ENCODE measurements at places on chromosomes 2 and 18.

DNA sequence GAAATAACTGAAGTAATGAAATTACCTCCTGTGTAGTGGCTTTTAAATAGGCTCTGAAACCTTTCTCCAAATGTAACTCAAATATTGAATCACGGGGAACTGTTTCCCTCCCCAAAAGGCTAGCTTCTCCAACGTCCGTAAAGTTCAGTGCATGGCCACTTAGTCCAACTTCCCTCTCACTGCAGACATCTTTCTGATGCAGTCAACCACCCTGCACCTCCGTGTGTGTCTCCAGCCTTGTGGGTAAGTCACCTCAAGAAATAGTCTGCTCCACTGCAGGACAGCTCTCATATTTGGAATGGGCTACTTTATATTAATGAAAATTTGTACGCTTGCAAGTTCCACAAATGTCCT lies 152.5 kb upstream of the CYRIA start:
- no peak for DNase-seq

- DNase-seq = no peak
These were observed 36.2 kb downstream of the SPTBN1 start for GRCh38 chr2:54492335-54492734.

- DNase-seq = no peak
These were observed 210.8 kb upstream of the THUMPD2 start for GRCh38 chr2:39989888-39990287.

DNA sequence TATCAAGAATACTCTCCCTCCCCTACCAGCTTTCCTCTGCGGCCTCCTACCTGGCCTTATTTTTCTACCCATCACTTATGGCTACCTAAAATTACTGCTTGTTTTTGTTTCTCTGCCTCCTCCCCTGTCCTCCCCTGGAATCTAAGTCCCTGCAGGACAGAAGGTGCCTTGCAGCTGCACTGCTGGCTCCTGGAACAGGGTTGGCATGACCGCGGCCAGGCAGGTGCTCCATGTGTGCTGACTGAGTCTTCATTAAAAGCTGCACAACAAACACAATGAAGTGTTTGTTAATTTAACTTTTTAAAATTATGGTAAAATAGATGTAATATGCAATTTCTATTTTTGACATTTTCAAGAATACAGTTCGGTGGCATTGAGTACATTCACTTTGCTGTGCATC lies 171.9 kb upstream of the FHL2 start:
- DNase-seq = no peak

GRCh38 chr2:191625016-191625415 lies 52.9 kb upstream of the NABP1 start:
- no peak for DNase-seq

DNA sequence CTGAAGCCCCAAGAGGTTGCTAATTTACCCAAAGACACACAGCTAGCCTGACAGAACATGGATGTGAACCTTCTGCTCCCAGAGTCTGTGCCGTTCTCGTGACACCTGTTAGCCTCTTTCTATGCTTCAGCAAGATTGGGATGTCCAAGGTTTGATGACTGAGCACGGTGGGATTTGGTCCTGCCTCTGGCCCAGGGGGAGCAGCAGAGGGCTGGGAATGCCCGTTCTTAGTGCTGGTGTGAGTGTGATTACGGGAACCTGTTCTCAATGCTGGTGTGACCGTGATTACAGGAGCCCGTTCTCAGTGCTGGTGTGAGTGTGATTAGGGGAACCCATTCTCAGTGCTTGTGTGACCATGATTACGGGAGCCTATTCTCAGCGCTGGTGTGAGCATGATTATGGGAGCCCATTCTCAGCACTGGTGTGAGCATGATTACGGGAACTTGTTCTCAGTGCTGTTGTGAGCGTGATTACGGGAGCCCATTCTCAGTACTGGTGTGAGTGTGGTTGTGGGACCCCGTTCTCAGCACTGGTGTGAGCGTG lies 67.3 kb upstream of the SNTG2 start:
- DNase-seq = no peak

- no peak for DNase-seq
These were observed 24.3 kb upstream of the PSME4 start for GRCh38 chr2:53994818-53995808.

- no peak for DNase-seq
These were observed 499.9 kb upstream of the SPHKAP start for GRCh38 chr2:228681426-228681825.

DNA sequence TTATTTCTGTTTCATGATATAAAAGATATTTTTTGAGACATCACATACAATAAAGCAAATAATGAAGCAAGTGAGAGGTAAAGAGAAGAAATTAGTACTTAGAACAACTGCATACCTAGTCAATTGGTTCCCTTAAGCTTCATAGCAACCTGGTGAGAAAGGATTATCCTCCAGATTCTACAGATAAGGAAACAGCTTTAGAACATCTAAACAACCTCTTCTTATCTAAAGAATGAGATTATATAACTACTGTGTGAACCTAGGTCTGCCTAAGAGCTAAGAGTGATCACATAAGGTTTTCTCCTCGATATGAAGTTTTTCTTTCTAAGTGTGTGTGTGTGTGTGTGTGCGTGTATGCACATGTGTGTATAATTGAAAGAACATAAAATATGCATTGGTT lies 265.1 kb downstream of the NOL4 start:
- no peak for DNase-seq

DNA sequence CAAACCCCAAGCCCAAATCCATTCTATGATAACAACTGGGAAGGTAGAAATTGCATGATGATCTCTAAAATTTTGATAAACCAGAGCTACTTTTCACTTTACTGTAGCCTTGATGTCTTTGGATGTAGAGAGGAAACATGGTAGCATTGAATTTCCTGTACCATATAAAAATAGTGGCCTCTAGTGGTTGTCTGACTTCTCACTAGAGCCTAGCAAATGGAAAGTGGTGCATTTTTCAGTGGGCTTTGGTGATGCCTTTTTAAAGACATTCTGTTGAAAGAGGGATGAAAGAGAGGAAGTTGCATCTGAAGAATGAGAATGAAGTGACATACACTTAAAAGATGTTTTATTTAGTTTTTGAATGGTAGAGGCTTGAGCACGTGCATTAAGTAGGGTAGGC lies 662.2 kb downstream of the XIRP2 start:
- DNase-seq = no peak

DNA sequence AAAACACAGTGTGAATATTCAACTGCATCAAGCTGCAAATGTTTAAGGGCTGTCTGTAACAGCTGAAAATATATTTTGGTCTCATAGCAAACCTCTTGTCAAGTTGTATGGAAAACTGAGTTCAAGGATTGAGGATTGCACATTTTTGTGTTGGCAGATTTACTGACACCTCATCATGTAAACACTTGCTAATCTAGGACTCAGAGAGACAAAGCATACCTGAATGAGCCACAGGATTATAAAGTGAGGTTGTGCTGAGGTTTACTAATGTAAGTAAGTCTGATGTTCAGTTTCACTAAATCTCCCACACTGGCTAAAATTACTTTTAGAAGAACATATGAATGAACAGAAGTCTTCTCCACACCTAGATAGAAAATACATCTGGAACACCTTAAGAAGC lies 1993.1 kb upstream of the CELF4 start:
- no peak for DNase-seq

DNA sequence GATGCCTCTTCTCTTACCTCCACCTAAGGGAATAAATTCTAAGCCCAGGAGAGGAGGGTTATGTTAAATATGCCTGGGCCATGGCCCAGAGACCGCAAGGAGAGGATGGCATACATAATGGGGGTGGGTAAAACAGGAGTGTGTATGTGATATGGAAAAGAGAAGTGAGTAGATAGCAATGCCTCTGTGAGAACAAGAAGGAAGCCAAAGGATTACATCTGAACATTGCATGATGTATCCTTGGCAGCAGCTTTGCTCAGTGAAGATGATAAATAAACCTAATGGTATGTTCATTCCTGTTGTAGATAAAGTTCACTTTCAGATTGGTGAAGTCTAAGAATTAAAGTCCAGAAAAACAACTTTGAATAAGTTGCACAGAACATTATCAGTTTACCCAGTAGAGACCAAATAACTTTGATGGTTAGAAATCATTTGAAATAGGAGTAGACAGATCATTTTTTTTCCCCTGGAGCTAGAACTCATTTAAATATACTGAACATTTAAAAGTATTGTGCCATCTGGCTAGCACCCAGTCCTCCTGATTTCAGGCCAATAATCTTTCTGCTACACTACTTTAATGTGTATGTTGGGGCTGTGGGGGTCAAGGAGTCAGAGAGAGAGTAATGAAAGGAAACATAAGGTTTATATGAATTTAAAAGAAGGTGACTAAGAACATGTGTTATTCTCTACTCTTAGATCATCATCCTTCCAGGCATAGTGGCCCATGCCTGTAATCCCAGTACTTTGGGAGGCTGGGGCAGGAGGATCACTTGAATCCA lies 231.7 kb downstream of the PARD3B start:
- no peak for DNase-seq

DNA sequence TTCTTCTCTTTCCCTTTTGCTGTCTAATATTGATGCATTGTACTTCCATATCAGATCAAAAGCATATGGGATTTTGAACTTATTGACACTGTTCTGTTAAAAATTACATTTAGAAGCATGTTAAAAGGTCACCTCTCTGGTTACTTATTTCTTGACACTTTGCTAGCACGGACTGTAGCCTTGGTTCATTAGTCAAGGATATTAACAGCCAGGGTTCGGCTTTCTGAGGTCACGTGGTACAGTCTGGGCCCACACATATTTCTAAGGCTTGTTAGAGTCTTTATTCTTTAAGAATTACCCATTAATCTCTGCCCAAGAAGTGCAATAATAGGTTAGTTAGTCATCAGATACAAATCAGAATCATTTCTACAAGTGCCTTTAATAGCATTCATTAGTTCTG lies 1035.8 kb upstream of the FANCL start:
- DNase-seq = no peak

- no peak for DNase-seq
These were observed 134.8 kb downstream of the SLC8A1 start for GRCh38 chr2:40317046-40317445.

GRCh38 chr2:83742117-83742782 lies 716.8 kb downstream of the SUCLG1 start:
- DNase-seq = no peak

DNA sequence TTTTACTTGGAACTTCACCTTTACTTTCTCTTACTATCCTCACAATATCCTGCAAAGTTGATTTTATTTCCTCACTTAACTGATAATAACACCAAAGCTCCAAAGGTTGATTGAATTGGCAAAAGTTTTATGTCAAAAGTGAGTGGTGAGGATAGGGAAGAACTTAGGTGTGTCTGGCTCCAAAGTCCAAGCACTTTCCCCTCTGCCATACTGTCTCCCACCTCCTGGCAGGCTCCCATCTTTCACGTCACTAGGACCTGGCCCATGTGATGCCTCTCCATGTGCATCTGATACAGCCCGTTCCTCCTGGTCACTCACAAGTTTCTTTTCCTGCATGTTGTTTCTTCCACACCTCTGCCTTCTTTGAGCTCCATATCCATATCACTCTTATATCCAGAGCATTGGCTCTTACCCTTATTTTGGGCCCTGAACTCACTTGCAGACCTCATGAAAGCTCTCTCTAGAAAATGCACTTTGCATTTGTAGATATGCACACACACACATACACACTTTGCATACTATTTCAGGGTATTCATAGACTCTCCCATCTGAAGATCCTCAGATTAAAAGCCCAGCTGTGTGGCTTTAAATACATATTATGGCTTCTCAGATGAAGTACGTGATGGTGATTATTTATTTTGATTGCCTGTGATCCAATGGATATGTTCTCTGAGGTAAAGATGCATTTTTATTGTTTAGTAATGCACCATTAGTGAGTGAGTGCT lies 12.3 kb downstream of the MEP1B start:
- no peak for DNase-seq

- no peak for DNase-seq
These were observed 96.3 kb downstream of the NOL4 start for GRCh38 chr18:34128436-34128835.

- no peak for DNase-seq
These were observed 485.2 kb downstream of the EIPR1 start for GRCh38 chr2:2892378-2892777.

- no peak for DNase-seq
These were observed 54.7 kb upstream of the ETAA1 start for GRCh38 chr2:67342394-67342793.

GRCh38 chr2:28782423-28782822 lies 28.2 kb upstream of the SPDYA start:
- DNase-seq = no peak

- DNase-seq = no peak
These were observed 96.1 kb upstream of the ZEB2 start for GRCh38 chr2:144615866-144616565.

DNA sequence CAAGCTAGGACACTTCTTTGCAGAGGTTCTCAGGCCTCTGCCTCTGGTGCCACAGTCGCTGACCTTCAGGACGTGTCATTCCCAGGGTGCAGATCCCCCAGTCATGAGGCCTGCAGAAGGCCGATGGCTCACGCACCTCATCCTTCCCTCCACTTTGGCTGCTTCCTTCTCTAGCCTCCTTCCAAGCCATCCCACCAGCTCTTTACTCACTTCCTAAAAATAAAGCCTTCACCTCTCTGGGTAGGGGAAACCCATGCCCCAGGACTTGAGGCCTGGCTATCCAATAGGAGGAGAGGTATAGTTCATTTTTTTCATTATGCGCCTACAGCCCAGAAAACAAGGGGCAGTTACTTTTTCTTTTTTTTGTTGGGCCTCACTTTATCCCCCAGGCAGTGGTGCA lies 91.4 kb downstream of the B3GNT2 start:
- DNase-seq = no peak

DNA sequence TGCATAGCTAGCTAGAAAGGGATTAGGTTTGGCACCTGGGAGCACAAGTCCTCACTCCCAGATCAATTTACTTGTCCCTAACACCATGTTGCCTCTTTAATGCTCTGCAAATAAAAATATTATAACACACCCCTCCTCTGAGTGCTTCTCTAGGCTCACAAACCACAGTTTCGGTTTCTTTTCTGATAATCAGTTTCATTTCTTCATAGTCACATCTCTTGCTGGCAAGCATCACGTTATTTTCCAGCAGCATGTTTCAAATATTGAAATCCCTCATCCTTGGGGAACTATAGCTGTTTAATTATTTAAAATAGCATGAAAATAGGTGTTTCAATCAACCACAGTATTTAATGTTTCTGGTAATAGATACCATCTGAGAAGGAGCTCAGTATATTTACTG lies 13.9 kb upstream of the SMCHD1 start:
- no peak for DNase-seq

DNA sequence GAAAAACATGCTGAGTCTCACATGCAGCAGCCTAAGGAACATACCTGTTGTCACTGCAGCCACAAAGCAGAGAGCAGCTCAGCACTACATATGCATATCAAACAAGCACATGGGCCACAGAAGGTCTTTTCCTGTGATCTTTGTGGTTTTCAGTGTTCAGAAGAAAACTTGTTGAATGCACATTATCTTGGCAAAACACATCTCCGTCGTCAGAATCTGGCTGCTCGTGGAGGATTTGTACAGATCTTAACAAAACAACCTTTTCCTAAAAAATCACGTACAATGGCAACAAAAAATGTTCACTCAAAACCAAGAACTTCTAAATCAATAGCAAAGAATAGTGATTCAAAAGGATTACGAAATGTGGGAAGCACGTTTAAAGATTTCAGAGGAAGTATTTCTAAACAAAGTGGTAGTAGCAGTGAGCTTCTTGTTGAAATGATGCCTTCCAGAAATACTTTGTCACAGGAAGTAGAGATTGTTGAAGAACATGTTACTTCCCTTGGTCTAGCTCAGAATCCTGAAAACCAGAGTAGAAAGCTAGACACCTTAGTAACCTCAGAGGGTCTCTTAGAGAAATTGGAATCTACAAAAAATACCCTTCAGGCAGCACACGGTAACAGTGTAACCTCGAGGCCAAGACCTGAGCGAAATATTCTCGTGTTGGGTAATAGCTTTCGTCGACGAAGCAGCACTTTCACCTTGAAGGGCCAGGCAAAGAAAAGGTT lies 34.1 kb downstream of the ZNF407 start:
- DNase-seq = no peak
